ENCODE measurements at places on chromosomes 3 and 15. TPM values are rescaled to one million over a fixed set of nuclear protein-coding genes. Genes with fewer than 3 reads are reported as not detected.

DNA sequence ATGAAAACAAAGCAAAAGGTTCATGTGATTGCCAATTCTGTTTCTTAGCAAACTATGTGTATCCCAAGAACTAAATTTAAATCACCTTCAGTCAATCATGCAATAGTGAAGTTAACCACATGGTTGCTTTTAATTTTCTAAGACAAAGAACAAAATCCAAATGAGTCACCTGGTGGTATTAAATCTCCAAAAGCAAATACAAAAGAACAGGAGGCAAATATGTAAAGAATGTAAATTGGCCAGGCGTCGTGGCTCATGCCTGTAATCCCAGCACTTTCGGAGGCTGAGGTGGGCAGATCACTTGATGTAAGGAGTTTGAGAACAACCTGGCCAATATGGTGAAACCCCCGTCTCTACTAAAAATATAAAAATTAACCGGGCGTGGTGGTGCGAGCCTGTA lies 54.2 kb upstream of the PIK3R4 start:
- peak; percentile 46 for DNase-seq

DNA sequence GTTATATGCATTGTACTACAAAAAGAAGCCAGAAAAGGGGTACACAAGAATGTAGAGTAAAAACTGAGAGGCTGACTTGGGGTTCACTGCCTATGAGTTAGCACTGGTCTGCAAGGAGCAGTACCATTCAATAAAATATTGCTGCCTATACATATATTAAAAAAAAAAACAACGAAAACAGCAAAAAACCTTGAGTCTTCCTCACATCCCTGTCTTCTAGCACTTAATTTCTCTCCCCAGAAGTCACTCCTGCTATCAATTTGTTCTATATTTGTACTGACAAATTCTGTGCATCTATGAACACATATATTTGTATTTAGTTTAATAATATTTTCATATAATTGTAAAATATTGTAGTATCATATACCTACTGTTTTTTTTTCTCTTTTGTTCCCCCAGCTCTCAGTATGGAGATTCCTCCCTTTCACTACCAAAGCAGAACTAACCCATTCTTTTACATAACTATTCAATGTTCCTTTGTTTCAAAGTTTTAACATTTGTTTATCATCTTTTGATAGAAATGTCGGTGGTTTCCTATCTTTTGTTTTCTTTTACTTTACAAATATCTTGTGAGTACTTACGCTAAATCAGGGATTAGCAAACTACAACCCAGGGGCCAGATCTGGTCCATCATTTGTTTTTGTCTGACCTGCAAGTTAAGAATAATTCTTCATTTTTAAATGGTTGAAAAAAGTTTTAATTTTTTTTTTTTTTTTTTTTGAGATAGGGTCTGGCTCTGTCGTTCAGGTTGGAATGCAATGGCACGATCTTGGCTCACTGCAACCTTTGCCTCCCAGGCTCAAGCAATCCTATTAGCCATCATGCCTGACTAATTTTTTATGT lies 14.8 kb upstream of the FEM1B start:
- DNase-seq, result peak; percentile 48

DNA sequence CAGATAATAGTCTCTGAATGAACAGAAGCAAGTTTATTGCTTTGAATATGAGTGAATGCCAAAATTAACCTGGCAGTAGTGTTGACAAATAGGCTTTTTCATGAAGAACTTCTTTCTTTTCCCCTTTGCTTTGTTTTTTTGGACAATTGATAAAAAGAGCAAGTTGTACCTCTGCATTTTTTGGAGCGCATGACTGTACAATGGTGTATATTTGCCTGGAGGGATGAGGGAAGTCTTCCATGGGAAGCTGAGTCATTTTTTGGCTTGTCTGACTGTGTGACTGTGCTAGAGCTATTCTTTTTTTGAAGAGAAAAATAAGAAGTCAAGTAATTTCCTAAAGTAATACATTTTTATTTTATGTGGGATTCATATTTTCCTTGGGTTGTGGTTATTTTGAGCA lies 186.9 kb downstream of the KLHL25 start:
- DNase-seq, result no peak

The LDHAL6B gene
- polyA plus RNA-seq, result not detected

The IL20RB gene
- polyA plus RNA-seq, result 1.7 TPM
